Stimulated activated CD4-positive, alpha-beta T cell treated with anti-CD3 and anti-CD28 coated beads, Interleukin-12 subunit alpha, Interleukin-12 subunit beta, amount 100 ng/mL, for 4 hours (primary cell): ENCODE measurements at places on chromosomes 1 and 21.

GRCh38 chr1:16125088-16125470, 30.8 kb downstream of the EPHA2 start:
- DNase-seq, result no peak

DNA sequence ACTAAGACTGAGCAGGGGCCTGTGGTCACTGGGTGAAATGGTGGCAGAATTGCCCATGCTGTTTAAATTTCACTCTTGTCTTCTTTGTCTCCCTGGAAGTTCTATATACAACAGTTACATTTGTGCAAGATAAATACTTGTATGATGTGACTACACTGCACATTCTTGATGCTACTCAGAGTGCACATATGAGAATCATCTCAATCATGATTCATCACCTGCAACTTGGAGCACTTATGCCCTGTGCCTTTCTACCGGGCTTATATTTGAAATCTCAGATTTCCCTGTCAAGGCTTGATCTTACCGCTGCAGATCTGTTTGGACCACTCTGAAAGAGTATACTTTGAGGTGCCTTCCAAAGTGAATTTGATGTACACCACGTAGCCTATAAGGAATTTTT, 10.6 kb downstream of the PGM1 start:
- DNase-seq, result no peak

DNA sequence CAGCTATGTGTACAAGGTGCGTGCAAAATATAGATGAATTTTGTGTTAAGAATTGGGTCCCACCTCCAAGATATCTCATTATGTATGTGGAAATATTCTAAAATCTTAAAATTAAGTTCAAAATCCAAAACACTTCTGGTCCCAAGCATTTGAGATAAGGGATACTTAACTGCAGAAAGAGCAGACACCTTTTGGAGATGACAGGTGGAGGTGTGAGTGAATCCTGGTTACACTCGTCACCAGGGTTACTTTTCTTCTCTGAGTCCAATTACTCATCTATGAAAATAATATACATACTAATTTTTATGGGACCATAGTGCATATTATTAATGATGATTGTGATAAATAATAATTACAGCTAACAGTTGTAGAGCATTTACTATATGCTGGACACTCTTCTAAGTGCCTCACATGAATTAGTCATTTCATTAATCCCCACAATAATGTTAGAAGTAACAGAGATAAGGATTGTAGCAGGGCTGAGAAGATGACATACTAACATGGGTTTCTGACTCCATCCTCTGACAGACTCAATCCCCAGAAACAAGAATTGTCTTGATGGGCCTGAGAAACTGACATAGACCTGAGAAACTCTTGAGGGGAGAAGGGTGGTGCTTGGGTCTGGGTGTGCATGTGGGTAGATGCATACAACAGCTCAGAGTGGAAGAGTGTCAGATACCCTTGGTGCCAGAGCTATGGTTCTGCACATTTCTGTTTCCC, 8.3 kb upstream of the FASLG start:
- DNase-seq, result no peak

- no peak for DNase-seq
These were observed 13.4 kb downstream of the VANGL2 start for GRCh38 chr1:160413716-160414115.

GRCh38 chr1:43101061-43101460, 71.0 kb downstream of the EBNA1BP2 start:
- no peak for DNase-seq

DNA sequence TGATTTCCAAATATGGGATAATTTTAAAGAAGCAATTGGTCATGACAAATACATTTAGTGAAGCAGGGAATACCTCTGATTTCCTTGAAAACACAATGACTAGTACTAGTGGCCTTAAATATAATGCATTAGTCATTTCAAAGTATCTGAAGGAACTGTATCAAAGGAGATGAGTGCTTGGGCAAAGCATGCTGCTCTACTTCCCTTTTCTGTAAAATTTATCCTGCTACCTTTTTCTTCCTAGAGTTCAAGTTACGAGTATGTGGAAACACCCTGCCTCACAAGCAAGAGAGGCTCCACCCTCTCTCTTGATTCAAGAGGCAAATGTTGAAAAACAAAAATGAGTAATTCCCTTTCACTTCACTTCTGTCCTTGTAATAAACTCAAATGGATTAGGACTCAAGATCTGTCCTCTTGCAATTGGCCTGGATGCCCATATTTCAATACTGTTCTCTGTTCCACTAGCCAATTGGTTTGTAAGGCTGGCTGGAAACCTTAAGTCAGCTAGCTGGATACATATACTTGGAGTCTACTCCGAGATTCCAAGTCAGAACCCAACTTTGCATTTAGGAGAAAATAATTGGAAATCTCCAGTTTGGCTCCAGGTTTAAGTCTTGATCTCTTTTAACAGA, 92.5 kb downstream of the CDC42BPA start:
- no peak for DNase-seq

GRCh38 chr1:38077523-38078147, 31.0 kb upstream of the POU3F1 start:
- no peak for DNase-seq

- no peak for DNase-seq
These were observed 237.0 kb downstream of the TBX15 start for GRCh38 chr1:118751166-118751565.

DNA sequence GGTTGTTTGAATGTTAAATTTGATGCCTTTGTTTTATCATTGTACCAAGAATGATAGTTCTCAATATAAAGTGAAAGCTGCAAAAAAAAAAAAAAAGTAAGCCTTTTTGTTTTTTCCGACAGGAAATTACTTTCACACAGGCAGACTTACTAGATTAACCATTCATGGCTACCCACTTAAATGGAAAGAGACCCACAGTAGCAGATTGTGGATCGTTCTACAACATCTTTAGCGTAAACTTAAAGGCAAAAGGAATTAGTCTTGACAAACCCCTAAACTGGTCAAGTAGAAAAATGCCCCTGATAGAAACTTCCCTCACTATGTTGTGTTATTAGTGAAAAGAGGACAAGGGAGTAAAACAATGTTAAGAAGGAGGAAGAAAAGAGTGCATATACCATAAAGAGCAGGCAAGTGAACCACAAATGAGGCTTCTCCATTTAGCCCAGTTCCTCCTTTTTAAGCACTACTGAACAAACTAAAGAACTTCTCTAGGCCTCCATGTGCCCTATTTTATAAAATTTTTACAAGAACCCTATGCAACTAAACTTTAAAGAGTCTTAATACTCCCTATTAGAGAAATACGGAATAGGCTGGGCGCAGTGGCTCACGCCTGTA, 1560.3 kb downstream of the MRPL39 start:
- no peak for DNase-seq

DNA sequence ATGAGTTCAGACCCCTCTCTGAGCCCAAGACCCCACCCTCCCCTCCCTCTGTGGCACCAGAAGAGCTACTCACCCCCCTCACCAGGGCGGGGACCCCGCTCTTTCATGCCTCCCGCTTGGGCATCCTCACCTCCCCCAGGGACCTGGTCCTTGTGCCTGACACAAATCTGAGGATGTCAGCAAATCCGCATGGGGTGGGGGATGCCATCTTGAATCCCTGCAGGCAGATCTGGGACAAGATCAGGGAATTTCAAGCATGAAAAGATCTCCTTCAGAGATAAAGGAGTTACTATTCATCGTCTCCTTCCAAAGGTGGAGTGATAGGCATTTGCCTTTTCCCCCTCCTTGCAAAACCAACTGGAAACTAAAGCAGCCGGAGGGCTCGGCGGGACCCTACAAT, 81.1 kb downstream of the DISP3 start:
- DNase-seq, result no peak

DNA sequence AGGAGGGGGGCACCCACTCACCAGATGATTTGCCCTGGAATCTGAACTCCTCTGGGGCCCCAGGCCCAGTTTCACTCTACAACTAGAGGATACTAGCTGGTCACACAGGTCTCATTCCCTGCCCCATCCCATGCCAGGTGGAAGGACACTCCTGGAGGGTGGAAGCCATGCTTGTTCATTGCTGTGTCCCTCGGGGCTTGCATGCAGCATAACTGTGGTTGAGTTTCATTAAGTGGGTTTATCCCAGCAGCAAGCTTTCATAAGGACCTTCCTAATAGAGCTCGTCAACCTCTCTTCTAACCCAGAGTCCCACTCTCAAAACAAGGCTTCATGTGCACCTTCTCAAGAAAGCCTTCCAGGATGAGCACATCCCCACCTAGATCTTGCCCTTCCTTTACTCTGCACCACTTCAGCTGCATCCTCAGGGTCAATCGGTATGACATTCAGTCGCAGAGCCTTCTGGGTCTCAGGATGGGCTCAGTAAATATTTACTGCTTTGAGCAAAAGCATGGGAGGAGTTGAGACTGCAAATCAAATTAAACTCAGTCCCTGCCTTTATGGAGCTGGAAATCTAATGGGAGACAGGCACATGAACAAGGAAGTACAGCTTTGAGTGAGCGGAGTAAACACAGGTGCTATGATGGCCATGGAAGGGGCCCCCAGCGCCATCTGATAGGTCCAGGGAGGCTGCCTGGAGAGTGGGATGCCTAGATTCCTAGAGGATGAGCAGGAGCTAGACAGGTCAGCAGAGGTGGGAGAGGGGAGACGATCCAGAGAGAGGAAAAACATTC, 32.3 kb downstream of the LAMB3 start:
- DNase-seq, result no peak

GRCh38 chr1:59194621-59195020, 102.3 kb upstream of the FGGY start:
- DNase-seq, result no peak

GRCh38 chr1:65179148-65179547, 31.1 kb downstream of the AK4 start:
- no peak for DNase-seq

GRCh38 chr21:38741092-38741949, 64.4 kb upstream of the ETS2 start:
- no peak for DNase-seq

- DNase-seq, result peak; percentile 12
These were observed at the start of gene HES2 for GRCh38 chr1:6419804-6420453. HES2 (minus strand) TSS chr1:6419919; CDS start chr1:6419820, 99 bp downstream.

GRCh38 chr21:20882462-20883407, 115.5 kb upstream of the NCAM2 start:
- no peak for DNase-seq

- no peak for DNase-seq
These were observed 3.3 kb upstream of the FMOD start for GRCh38 chr1:203354246-203354645.

GRCh38 chr1:21337010-21337437, 46.8 kb upstream of the ECE1 start:
- DNase-seq, result no peak

GRCh38 chr1:211680752-211681327, 5.4 kb upstream of the NEK2 start:
- DNase-seq, result peak; percentile 61

DNA sequence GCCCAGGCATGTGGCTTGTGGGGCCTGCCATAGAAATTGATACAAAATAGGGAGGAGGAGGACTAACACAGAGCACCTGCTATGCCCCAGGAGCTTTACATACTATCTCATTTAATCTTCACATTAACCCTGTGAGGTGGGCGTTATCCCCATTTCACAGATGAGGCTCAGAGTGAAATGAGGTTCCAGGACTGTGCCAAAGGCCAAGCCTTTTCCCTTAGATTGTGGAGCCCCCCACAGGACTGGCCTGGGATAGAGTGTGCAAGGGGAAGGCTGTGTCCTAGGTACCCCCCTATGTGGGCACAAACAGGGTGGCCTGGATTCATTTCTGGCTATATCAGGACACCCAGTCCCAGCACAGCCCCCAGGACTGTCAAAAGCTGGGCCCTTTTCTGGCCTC, 2.2 kb upstream of the DDOST start:
- no peak for DNase-seq

GRCh38 chr1:94247138-94248094, 10.0 kb upstream of the ARHGAP29 start:
- DNase-seq, result no peak

DNA sequence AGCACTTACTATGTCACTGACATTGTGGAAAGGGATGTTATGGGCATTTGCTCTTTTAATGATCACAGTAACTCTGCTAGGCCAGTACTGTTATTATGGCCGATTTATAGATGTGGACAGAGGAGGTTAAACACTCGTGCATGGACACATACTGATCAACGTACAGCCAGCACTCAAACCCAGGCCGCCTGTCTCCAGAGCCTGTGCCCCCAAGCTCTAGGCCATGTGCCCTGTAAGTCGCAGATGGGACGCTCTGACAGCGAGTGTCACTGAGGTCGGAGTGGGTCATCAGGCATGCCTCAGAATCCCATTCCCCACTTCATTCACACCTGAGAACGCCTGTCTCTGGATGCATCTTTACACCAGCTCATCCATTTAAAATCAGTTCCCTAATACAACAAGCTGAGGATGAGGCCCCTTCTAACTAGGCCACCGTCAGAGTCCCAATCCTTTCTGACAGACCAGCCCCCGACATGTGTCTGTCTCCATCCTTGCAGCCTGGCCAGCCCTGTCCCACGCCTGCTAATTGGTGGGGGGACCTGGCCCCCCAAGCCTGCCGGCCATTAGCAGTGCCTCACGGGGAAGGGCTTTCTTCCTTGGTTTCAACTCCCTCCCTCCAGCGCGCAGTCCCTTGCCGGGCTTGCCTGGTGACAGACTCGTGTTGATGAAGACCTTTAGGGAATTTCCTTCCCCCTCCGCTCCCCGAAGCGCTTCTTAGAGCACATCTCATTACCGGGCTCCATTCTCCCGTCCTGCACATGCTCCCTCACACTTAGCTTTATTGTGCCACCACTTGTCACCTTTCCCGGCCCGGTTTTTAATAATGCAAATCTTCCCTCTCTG, 436.8 kb downstream of the KIF26B start:
- no peak for DNase-seq

DNA sequence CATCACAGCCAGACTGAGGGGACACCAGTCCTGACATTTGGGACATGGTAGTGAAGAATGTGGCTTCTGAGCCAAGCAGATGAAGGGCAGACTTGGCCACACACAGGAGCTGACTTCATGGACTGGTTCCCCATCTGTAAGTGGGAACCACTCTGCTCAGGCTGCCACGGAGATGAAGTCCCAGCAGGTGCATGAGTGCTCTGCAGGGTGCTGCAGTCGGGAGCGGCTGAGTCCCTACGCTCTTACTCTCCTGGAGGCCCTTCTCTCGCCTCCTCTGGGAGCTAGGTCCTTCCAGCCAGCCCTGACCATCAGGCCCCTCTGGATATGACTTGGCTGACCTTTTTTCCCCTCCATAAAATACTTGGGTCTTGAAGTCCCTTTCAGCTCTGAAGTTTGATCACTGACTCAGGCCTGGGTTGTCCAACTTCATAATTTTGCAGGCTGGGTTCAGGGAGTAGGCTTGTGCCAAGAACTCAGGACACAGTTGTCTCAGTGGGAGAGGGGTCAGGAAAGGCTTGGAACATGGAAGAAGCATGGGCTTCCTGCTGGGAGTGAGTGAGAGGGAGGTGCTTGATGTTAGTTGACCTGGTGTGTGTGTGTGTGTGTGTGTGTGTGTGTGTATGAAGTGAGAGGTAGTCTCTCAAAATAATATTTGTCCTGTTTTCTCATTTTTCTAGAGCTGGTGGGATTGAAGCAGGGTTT, 21.0 kb upstream of the EPS8L3 start:
- no peak for DNase-seq
